ENCODE measurements at places on chromosomes 6 and 20.

DNA sequence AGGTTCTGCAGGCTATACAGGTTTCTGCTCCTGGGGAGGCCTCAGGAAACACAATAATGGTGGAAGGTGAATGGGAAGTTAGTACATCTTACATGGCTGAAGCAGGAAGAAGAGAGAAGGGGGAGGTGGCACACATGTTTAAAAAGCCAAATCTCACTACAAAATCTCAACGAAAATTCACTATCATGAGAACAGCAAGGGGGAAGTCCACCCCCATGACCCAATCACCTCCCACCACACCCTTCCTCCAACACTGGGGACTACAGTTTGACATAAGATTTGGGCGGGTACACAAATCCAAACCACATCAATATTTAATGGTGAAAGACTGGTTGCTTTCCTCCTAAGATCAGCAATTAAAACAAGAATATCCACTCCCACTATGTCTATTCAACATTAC, 13.8 kb upstream of the POLR1H start:
- no peak for DNase-seq

GRCh38 chr6:32445321-32445854, 5.7 kb downstream of the HLA-DRA start:
- no peak for DNase-seq

DNA sequence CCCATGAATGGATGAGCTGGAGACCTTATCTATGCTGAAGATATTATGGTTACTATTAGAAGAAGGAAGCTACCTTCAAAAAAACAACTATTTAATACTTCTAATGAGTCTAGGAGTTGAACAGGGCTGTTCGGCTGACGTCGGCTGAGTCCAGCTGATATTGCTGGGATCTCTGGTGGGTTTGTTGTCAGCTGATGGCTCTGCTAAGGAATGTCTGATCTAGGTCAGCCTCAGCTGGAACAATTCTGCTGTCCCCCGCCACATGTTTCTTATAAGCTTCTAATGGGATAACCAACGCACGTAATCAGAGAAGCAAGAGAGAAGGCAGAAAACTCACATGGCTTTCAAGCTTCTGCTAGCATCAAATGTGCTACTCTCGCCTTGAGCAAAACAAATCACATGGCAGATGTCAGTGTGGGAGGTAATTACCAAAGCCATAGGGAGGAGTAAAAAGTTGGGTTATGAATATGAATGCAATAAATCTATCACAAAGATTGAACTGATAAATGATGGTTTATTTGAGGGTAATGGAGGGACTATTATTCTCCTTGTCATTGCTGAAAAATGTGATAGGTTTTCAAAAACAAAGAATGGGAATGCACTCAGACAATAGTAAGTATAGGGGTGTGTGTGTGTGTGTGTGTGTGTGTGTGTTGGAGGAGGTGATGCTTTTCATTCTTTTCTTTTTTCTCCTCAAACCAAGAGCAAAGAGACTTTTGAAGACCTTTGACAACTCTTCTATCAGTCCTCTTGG, 71.5 kb downstream of the BTBD3 start:
- no peak for DNase-seq

DNA sequence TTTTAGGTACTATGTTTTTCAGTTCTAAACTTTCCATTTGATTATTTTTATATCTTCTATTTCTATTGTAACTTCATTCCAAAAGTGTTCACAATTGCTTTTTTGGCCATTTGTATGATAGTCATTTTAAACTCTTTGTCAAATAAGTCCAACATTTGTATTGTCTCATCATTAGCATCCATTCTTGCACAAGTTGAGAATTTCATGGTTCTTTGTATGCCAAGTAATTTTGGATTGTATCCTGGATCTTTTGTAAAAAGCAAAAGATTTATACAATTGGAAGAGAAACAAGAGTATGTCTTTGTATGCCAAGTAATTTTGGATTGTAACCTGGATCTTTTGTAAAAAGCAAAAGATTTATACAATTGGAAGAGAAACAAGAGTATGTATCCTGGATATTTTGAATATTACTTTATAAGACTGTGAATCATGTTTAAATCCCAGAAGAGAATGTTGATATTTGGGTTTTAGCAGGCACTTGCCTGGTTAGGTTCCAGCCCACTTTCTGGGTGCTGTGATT, 36.9 kb upstream of the NT5E start:
- no peak for DNase-seq

GRCh38 chr6:46305833-46306232, 135.1 kb upstream of the ENPP5 start:
- DNase-seq: no peak

DNA sequence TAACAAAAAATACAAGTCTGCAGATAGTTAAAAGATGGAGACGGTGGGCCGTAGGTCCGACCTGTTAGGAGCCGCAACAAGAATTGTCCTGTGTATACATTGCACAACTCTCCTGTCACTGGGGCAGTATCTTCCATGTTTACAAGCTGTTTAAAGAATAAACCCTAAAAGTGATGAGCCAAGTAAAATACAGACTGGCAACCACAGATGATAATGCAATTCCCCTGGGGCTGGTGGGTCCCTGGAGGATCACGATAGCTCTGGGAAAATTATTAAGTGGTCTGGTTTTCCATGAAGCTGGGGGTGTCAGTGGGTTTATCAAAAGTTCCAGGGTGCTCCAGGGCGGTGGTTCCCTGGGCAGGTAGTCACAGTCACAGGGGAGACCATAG, 8.1 kb upstream of the FAM50B start:
- no peak for DNase-seq

DNA sequence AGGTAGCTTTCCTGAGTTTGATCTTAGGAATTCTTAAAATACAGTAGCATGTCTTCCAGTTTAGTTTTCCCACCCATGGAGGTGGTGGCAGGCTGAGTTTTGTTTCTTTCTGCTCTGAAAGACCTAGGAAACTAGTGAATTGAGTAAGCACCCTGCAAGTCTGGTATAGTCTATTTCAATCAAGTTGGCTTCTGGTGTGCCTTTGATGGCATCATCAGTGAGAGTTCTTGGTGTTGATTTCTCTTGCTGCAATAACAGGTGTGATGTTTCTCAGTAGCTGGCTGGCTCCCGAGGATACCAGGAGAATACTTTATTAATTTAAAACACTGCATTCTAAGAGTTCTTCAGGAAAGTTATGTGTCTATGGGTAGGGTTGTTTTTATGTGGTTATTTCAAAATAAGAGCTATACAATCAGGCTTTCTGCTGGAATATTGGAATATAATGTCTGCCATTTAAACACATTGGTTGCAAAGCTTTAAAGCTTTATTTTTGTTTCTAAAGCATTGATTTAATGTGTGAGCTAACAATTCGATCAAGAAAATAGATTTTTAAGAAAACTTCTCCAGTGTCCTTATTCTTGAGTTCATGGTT, 19.0 kb downstream of the VAPB start:
- DNase-seq: peak; percentile 23

GRCh38 chr6:87197547-87197946, 42.2 kb downstream of the ZNF292 start:
- DNase-seq: no peak

DNA sequence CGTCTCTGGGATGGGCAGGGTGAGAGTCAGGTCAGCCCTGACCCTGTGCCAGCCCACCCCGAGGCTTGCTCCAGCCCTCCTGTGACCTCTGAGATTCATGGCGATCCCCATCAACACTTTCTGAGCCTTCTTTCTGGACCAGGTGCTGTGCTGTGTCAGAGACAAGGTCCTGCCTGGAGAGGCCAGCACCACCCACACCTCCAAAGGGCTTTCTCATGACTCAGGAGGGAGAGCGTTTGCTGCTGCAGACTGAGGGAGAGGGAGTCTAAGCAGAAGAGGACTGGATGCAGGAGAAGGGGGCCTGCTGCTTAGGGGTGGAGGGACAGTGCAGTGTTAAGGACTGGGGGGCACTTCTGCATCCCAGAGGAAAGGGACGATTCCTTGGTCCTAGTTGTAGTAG, 193.5 kb downstream of the LRFN2 start:
- DNase-seq: no peak

DNA sequence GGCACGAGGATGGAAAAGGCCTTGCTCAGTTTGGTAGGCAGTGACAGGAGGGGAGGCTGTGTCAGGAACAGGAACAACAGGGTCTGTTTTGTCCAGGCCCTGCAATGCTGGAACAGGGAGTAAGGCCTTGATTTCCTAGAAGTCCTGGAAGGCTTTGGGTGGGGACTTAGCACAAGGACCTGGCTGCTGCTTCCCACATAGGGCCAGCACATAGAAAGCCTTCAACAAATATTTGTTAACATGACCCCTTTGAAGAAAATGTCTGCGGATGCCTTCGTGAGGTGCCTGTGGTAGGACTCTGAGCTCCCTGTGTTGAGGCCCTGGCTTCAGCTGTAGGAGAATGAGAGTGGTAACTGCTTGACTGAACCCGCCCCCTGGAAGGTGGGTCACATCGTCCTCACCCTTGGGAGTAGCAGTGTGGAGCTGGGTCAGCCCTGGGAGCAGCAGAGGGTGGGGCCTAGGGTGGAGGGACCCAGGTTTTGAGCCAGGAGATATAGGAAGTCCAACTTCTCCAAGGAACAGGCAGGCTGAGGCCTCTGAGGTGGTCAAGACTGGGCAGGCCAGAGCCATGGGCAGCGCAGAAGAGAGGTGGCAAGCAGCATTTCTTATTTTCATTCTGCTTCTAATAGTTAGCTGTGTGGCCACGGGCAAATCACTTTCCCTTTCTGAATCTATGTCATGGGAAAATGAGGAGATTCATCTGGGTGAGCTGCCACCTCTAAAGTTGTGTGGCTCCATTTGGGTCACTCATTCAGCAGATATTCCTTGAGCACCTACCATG, 50.0 kb downstream of the CNBD2 start:
- no peak for DNase-seq

DNA sequence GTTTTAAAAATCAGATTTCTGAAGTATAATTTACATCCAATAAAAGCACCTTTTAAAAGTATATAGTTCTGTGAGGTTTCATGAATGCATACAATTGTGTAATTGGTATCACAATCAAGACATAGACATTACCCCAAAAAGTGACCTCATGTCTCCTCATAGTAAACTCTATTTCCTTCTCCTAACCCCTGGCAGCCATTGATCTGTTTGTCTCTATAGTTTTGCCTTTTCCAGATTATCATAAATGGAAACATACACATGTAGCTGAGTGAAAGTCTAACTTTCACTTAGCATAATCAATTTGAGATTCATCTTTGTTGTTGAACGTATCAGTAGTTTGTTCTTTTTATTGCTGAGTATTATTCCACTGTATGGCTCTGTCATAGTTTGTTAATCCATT, 57.6 kb downstream of the SUN5 start:
- DNase-seq: no peak

GRCh38 chr6:45118754-45119153, 209.4 kb upstream of the RUNX2 start:
- no peak for DNase-seq

GRCh38 chr6:153272201-153272980, 141.3 kb upstream of the RGS17 start:
- no peak for DNase-seq

DNA sequence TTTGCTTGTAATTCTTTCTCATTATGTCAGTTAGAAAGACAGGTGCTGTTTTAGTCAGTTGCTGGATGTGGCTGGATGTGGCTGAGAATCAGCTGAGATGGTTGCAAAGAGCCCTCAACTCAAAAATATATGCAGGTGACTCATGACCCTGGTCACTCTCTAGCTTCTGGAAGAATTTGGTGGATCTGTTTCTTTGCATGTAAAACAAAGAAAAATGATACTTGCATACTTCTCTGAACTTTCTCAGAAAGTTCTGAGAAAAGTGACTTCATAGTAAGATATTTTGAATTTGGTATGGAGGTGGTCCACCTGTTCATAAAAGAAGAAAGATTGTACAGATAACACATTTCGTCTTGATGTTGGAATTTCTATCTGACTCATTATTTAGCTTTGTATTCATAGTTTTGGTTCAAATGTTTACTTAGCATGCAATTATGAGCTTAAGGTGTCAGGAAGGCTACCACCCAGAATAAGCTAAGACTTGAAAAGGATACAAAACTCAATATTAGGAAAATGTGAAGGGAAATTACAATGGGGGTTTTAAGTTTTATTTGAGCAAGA, 163.2 kb upstream of the OLIG3 start:
- DNase-seq: no peak

GRCh38 chr20:18721551-18722115, 92.0 kb upstream of the SCP2D1 start:
- no peak for DNase-seq

DNA sequence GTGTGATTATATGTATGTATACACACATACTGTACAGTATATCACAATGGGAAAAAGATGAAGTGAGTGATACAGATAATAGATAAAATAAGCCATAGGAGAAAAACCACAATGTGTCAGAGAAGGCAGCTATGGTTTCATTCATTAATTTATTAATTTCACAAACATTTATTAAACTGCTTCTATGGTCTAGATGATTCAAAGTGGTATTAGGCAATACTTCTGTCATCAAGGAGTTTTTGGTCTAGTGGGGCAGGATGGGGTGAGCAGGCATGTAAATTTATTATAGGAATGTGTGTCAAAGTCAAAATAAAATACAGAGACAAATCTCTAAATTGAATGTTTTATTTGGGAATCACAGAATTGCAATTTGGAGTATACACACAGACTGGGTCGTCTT, 65.2 kb upstream of the ANKEF1 start:
- no peak for DNase-seq

GRCh38 chr20:50140339-50140859, 13.1 kb downstream of the PEDS1 start:
- DNase-seq: no peak

- DNase-seq: no peak
These were observed 2.1 kb downstream of the ZMYND8 start for GRCh38 chr20:47354464-47354713.

GRCh38 chr6:144405163-144405562, 120.0 kb downstream of the UTRN start:
- DNase-seq: no peak

- DNase-seq: no peak
These were observed 4.8 kb upstream of the ADGB start for GRCh38 chr6:146593986-146594385.

DNA sequence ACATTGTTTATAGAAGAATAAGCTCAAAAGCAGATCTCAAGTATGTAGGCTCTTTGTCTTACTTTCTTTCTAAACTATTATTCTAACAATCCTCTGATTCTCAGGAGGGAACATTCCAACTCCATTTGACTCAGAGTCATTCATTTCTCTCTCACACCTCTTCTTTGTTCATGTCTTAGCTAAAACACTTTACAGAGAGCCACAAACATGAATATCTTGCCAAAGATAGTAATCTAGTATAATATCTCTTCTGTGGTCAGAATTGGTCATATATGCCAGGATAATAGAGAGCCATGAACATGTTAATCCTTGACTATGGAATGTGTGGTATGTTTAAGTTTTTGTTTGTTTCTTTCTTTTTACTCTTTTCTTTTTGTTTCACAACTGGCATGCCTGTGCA, 456.0 kb upstream of the PTCHD4 start:
- no peak for DNase-seq

GRCh38 chr20:4195499-4195898, 180.1 kb upstream of the RNF24 start:
- DNase-seq: no peak

DNA sequence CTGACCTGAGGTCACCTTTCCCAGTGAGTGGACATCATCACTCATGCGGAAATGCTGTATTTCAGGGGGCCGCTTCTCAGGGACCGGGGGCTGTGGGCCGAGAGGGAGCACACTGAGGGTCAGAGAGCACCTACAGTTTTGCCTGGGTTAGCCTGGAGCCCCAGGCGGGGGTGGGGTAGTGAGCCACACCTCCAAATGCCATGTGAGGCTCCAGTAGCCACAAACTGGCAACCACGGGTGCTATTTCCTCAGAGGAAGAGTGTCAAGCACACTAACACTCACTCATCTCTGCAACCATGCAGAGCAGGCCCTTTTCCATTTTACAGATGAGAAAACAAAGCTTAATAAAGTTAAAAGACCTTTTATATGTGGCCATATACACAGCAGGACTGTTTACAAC, 4.7 kb downstream of the EHMT2 start:
- DNase-seq: no peak

Measured in GM12892 (cell line).